ENCODE measurements at places on chromosomes 12 and 14.
A peak's percentile ranks its signal among the peaks of the same experiment; 100 is the strongest.

DNA sequence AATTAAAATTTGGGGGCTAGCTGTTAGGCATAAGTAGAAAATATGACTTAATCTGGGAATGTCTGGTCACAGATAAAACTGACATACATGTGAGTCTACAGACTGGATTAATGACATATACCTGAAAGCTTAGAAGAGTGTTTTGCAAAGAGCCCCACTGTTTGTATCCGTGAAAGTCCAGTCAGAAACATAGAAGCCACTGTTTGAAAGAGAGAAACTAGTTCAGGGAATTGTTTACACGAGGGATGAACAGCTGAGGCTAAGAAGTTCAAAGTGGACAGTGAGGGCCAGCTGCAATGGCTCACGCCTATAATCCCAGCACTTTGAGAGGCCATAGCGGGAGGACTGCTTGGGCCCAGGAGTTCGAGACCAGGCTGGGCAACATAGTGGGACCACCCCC is 36.2 kb upstream of the SGPP1 start:
- no peak for DNase-seq

DNA sequence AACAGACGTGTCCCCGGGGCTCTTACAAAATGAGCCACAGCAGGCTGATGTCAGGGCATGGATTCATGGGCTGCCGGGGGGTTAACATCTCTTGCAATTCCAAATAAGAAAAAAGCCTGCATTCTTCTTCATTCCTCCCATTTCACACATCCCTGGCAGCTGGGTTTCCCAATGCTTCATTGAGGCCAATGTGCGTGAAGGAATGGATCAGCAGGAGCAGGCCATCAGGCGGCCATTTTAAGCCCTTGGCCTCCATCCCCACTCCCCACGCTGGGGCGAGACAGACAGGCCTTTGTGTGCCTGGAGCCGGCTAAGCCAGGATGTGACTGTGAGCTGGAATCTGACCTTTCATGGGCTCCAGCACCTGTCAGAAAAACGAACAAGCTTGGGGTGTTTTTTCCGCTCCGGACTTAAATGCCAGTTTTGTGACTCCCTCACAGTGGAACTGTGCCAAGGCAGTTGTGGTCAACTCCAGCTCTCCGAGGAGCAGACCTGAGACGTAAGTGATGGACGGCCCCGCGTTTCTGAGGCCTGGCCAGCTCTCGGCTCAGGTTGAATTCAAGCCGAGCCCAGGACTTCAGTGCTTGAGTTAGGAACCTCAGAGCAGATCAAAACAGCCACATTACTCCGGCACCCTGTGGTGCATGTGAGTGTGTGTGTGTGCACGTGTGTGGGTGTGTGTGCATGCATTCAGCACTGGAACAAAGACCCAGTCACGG is 133.1 kb downstream of the TMEM30B start:
- no peak for DNase-seq

DNA sequence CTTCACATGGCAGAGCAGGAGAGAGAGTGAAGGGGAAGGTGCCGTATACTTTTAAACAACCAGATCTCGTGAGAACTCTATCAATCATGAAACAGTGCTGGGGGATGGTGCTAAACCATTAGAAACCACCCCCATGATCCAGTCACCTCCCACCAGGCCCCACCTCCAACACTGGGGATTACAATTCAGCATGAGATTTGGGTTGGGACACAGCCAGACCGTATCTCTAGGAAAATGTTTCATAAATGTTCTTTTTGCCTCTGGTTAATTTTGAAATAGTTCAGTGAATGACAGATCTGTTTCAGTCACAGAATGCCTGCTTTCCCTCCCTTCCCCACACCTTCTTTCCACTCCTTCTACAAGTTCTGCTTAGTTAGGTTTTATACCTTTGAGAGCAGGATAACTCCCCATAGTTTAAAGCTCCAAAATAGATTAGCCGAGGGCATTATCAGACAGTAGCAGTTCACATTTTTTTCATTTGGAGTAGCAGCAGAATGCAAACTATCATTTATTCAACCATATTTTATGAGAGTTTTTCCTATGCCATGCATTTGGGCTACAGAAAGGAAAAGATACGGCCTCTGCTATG is 27.1 kb downstream of the PELI2 start:
- no peak for DNase-seq

DNA sequence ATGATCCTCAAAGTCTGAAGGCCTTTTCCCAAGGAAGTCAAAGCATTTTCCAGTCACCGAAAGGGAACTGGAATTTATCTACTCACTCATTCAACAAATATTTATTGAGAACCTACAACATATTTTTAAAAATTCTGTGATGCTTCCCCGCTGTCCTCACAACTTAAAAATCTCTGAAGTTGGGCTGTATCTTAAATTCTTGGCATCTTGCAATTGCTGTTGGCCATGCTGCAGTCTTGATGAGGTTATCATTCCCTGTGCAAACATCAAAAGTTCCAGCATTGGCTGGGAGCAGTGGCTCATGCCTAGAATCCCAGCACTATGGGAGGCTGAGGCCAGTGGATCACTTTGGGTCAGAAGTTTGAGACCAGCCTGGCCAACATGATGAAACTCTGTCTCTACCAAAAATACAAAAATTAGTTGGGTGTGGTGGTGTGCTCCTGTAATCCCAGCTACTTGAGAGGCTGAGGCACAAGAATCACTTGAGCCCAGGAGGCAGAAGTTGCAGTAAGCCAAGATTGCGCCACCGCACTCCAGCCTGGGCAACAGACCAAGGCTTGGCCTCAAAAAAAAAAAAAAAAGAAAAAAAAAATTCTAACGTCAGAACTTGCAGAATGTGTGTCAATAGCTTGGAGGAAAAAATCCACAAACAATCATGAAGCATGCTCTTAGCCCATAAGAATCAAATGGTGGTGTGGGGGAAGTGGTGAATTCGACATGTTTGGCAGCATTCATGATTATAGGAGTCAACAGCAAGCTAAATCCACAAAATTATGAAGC is 34.9 kb downstream of the CCDC177 start:
- no peak for DNase-seq

- DNase-seq, result no peak
These were observed 203.1 kb downstream of the SLC2A13 start for GRCh38 chr12:39902821-39903220.

DNA sequence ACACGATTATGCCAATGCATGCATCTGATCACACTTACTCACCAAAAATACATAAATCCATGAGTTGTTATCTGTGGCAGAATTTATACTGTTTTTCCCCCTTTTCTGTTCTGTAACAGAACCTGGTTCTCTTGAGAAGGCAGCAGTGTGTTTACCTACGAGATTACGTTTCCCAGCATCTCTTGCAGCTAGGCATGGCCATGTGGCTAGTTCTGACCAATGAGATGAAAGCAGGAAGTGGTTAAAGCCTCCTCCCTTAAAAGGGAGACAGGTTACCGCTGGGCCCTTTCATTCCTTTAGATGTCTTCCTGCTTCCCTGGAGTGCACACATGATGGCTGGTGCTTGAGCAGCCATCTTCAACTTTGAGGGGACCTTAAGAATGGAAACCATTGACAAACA is 11.7 kb upstream of the ASPG start:
- DNase-seq, result no peak

GRCh38 chr12:6948873-6949594 is 2.1 kb upstream of the PTPN6 start:
- DNase-seq, result no peak

GRCh38 chr14:54675236-54676128 is 108.6 kb downstream of the SAMD4A start:
- DNase-seq, result no peak

DNA sequence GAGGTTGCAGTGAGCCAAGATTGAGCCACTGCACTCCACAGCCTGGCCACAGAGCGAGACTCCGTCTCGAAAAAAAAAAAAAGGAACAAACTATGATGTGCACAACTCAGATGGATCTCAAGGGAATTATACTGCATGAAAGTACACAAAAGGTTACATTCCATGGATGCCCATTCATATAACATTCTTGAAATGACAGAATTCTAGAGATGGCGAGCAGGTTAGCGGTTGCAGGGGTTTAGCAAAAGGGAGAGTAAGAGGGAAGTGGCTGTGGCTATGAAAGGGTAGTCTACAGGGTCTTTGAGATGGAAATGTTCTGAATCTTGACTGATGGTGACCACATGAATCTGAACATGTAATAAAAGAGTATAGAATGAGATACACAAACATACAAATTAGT is 49.7 kb downstream of the CKB start:
- no peak for DNase-seq

- DNase-seq, result no peak
These were observed 273.6 kb downstream of the AKAP6 start for GRCh38 chr14:32602699-32603098.

- DNase-seq, result no peak
These were observed 283.2 kb downstream of the TTC8 start for GRCh38 chr14:89107626-89108025.

GRCh38 chr12:4273652-4274395 is at the start of gene CCND2:
Gene CCND2, plus strand, starts transcription at chr12:4273762. Its CDS starts 279 bp downstream, at chr12:4274041.
- DNase-seq, result peak; percentile 58

DNA sequence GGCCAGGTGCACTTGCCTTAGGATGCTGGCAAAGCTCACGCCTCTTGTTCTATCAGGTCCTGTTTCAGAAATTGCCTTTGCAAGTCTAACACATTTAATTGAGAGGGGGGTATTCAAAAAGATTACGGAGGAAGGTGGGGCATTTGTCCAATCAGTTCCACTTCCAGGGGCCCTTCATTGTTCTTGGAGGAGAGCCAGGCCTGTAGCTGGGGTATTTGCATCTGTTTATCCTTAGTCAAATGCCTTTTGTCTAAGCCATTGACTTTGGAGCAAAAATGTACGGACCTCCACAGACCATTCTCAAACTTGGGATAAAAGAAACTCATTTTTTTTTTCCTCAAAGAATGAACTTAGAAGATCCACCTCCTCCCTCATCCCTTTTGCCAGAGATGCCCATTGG is 582.0 kb downstream of the BCL11B start:
- no peak for DNase-seq

DNA sequence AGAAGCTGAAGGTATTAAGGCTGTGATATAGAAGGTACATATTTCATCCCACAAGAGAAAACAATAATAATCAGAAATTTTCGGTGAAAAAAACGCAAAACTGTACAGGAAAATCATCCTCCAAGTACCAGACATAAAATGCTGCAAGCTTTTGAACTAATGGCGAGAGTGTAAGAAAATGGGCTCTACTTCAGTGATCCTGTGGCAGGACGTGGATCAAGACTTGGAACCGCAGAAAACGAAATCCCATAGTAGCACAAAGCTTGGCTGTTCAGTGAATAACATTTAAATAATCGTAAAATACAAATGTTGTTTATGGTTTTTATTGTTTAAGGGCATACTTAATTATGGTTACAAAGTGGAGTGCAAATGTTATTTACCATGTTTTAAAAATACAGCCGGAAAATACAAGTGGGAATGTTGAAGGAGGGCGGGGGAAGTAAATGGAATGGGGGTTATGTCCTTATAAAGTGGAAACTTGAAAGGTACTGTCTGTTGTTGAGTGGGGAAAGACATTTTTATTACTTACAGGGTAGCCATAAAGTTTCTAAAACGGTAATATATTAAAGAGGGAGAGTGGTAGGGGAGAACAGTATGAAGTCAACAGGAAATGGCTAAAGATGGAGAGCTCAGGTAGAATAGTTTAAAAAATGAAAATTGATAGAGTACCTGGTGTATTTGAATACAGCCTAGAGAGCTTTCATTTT is 1.1 kb downstream of the SMIM10L1 start:
- DNase-seq, result no peak

DNA sequence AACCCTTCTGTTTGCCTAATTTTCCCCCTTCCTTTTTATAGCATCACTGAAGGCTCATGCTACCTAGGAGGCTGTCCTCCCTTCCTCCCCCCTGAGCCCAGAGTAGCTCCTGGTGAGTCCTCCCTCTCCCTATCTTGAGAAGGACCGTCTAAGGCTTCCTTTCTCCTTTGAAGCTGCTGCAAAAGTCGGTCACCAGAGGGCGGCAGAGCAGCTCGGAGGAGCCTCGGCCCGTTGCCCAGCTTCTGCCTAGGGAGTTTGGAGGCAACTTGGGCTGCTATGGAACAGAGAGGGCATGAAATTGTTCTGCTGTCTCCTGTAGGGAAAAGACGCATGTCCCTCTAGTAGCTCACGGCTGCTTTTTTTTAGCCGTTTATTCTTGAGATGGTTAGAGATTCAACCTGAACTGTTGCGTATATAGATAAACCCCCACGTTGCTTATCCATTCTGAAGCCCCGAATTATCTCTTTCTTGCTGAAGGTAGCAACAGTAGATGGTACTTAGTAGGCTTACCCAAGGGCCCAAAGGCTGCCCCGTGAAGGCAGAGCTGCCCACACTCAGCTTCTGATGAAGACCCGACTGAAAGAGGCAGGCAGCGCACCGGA is 5.7 kb downstream of the WNT5B start:
- peak; percentile 23 for DNase-seq

GRCh38 chr12:110307372-110307771 is 26.3 kb downstream of the ATP2A2 start:
- DNase-seq, result no peak

- DNase-seq, result no peak
These were observed 89.6 kb upstream of the ATF7IP start for GRCh38 chr12:14275886-14276285.

GRCh38 chr12:94207849-94208621 is 59.7 kb downstream of the PLXNC1 start:
- DNase-seq, result peak; percentile 41

DNA sequence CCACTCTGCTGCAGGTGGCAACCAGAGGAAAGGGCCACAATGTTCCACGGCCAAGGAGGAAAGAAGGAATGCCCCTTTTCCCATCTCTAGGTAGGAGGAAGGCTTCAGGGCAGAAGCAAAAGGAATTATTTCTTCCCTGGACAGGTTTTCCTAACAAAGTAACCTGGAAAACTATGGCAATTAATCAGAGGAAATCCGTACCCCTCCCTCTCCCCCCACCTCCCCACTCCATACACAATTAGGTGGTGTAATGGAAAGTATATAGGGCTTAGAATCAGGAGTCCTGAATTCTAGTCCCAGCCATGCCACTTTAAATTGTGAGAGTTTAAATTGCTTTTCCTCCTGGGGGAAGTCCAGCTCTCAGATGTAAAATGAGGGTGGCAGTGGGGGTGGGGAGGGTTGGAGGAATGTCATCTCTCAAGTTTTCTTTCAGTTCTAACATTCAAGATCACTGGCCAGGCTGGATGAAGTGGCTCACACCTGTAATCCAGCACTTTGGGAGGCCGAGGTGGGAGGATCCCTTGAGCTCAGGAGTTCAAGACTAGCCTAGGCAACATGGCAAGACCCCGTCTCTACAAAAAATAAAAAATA is 1.7 kb downstream of the DHH start:
- DNase-seq, result no peak

DNA sequence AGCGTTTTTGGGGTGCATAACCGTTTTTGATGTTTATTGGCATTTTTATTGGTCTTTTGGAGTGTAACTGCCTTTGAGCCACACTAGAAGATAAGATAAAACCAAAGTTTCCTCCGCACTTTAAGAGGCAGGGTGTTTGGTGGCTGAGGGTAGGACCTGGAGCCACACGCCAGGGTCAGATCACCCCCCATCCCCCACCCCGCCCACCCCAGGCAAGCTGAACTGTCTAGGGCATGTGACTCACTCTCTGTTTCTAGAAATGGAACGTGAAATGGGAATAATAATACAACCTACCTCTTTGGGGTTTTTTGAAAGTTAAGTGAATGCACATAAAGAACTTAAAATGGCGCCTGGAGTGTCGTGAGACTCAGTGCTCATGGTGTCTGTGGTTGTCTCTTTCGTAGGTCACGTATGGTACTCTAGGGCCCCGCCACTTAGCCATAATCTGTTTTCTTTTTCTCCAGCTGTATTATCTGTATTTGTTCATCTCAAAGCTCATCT is 56.0 kb downstream of the PPP2R5C start:
- DNase-seq, result no peak

- peak; percentile 60 for DNase-seq
These were observed 118.5 kb downstream of the TTC7B start for GRCh38 chr14:90697577-90698206.

- no peak for DNase-seq
These were observed 21.5 kb upstream of the KIF26A start for GRCh38 chr14:104116756-104117340.

GRCh38 chr12:40560848-40561247 is 131.4 kb upstream of the CNTN1 start:
- no peak for DNase-seq
